ENCODE measurements at places on chromosomes 16 and 17. TPM values are rescaled to one million over a fixed set of nuclear protein-coding genes. Genes with fewer than 3 reads are reported as not detected.

The FOXJ1 gene
- not detected for total RNA-seq

The IKZF3 gene
- total RNA-seq, result not detected

The TBX2 gene
- total RNA-seq, result 1.5 TPM

The TNFRSF13B gene
- total RNA-seq, result not detected

The ZNF319 gene
- total RNA-seq, result 1.5 TPM

The TMEM186 gene
- 6.3 TPM for total RNA-seq

The KCNAB3 gene
- total RNA-seq, result not detected

The ATP2A3 gene
- total RNA-seq, result 0.04 TPM

The IRX3 gene
- 0.64 TPM for total RNA-seq

The SLC4A1 gene
- not detected for total RNA-seq

The CCL5 gene
- not detected for total RNA-seq

The MLKL gene
- total RNA-seq, result 6.6 TPM

The ACE gene
- total RNA-seq, result not detected

The CLDN6 gene
- total RNA-seq, result 2.0 TPM

The CACNA1H gene
- total RNA-seq, result 2.0 TPM

The KRT24 gene
- total RNA-seq, result not detected

The DECR2 gene
- 5.9 TPM for total RNA-seq

The ZNF597 gene
- 0.90 TPM for total RNA-seq

The USP32 gene
- total RNA-seq, result 30.0 TPM

The FBXO39 gene
- total RNA-seq, result 0.06 TPM

All from H4 (cell line).